ENCODE measurements at places on chromosomes 7 and 10.

DNA sequence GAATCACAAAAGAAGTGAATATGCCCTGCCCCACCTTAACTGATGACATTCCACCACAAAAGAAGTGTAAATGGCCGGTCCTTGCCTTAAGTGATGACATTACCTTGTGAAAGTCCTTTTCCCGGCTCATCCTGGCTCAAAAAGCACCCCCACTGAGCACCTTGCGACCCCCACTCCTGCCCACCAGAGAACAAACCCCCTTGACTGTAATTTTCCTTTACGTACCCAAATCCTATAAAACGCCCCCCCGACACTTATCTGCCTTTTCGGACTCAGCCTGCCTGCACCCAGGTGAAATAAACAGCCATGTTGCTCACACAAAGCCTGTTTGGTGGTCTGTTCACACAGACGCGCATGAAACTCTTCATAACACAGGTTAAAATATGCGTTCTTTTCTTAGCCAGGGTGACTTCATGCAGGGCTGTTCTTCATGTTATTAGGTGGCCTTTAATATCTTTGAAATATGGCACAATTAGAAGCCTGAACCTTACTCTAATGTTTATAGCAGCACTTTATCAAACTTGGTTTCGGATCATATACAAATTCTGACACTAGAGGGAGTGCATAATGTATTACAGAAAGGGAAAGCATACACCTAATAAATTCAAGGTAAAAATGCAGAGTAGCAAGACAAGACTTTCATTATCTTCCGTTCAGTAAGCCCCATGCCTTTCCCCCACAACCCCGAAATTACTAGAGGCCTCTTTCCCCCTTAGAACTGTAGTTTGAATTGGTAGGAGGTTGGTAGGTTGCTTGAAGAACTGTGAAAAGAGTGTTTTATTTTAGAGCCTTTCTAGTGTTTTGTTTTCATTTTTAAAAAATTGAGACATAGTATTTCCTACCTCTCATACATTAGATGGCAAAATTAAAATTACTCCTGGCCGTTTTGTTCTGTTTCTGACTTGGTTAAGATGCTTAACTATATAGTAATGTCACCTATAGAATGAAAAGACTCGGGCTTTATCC, 117.9 kb downstream of the NPY start:
- no peak for DNase-seq

GRCh38 chr10:98519841-98520240, 73.1 kb upstream of the HPS1 start:
- no peak for DNase-seq

- DNase-seq: no peak
Observed at GRCh38 chr7:78063758-78064157, 265.2 kb downstream of the PHTF2 start.

DNA sequence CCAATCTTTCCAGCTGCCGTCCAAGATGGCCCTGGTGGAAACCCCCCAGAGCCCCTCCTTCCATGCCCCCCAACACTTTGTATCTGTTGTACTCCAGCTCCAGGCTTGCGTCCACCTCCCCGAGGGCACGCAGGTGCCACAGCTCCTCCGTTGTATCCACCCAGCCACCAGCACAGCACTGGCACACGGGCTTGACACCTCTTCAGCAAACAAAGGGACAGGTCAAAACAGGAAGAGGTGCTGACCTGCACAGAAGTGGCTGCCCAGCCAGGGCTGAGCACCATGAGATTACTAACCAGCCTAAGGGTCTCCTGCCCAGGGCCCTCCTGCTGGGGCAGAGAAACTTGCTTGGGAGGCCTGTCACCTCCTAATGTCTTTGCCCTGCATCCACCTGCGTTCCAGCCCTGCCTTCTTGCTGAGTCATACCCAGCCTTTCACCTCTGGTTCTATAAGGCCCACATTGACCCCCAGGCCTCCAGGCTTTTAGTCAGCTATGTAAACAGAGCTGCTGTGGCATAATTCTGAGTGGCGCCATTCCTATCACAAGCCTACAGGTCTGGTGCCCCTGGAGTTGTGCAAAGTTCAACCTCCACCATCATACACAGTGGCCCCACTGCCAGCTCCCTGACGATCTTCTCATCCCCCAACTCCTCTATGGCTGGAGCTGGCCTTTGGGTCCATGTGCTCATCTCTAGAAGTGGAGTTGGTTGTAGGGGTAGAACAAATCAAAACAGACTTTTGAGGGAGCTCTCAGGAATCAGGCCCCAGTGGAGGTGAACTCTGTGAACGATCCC, 20.9 kb downstream of the SLC29A3 start:
- no peak for DNase-seq

DNA sequence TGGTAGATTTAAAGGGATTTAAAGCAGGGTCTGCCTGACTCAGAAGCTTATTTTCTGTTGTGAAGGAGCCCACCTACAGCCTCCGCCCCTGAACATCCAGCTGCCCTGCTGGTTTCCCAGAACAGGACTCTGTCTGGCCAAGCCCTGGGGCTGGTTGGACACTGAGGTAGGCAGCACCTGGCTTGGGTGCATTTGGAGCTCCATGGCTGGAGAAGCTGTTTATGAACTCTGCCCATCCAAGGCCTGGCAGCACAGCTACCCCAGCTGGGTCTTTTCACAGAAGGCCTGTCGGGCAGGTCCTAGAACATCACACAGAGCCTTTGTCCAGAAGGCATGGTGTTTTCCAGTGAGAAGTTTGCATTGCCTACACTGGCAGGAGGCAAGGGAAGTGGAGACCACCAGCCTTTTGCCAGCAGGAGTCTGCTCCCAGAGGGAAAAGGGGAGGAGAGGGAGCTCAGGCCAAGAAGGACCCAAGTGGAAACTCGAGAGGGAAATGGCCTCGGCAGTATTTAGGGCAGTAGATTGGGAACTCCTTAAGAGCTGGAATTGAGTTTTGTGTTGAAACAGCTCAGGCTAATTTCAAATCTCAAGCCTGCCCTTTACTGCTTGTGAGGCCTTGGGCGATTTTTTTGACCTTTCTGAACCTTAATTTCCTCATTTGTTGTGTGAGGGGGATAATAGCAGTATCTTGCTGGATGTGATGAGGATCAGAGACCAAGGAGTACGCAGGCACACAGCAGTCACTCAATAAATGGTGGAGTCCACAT, 12.3 kb upstream of the PDCD4 start:
- DNase-seq: no peak

All from T follicular helper cell (primary cell).